ENCODE measurements at places on chromosomes 6 and 20.
A peak's percentile ranks its signal among the peaks of the same experiment; 100 is the strongest.

- no peak for DNase-seq
Observed at GRCh38 chr6:129777371-129777770, 67.4 kb upstream of the ARHGAP18 start.

- DNase-seq: no peak
Observed at GRCh38 chr6:31686483-31686882, 5.6 kb upstream of the LY6G5C start.

GRCh38 chr20:62749851-62750445, 41.3 kb downstream of the NTSR1 start:
- no peak for DNase-seq

DNA sequence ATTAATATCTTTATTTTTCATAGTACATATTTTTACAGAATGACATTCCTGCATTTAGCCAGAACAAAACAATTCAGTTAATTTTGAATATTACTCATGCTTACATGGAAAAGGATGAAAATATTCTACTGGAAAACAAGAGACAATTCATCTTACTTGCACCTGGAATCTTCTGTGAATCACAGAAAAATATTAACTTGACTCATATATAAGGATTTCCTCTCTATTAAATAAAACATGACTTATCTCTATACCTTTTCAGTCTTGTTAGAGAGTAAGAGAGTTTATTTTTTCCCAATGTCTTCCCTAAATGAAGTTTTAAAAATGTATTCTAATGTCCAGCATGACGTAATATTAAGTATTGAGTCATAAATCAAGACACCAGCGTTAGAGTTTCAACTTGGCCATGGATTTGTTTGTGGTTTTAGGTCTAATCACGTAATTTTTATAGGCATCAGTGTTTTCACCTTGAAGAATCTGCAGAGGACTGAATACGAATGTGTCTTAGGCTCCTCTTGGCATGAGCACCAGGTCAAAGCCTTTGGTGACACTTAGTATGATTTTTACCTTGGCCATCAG, 445.1 kb upstream of the JAG1 start:
- peak; percentile 66 for DNase-seq

- DNase-seq: no peak
Observed at GRCh38 chr6:43829470-43829869, 59.5 kb downstream of the VEGFA start.

DNA sequence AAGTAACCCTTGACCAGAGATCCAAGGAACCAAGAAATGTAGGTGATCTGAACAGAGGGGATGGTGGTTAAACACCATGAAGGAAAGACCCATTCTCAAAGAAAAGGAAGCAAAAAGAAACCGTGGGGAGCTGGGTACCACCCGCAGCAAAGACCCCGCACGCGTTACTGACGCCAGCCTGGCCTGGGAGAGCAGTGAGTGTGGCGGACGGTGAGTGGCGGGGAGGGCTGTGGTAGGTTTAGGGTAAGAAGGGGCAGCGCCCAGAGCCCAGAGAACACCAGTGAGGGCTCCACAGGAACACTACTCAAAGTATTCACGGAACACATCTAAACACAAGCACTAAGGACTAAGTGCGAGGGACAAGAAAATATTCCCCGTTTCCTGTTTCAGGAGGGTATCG, 4.2 kb downstream of the GMEB2 start:
- no peak for DNase-seq

DNA sequence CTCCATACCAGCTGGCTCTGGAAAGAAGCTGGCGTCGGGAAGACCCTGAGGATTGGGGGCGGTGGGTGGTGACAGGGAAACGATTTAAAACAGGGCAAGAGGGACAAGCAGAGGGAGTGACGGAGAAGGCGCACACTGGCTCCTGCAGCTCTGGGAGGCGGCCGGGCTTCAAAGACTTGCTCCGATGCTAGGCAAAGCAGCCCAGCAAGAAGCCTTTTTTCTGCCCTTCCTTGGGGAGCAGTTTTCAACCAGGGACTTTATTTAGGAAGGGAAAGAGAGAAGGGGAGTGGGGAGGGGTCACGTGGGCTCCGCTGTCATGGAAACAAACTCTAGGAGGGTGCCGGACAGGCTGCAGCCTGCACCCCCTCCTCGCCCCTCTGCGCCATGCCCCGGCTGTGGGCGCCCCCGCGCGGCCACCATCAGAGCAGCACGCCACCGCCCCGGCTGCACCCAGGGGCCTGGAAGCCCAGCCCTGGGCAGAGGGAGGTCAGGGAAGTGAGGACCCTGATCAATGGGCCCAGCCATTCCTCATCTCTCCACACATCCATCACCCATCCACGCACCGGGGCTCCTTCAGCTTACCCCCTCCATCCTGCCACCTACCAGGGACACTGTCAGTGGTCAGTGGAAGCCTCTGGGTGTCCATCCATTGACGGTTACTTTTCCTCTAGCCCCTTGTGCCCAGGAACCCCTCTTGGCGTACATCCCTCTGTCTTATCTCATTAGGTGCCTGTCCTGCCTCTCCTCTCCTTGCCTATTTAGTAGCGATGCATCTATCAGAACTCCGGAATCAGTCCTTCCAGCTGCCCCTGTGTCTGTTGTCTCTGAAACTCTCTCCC, 66.6 kb upstream of the CCDC167 start:
- DNase-seq: peak; percentile 29

- DNase-seq: peak; percentile 69
Observed at GRCh38 chr6:113649880-113650609, 207.1 kb upstream of the MARCKS start.

DNA sequence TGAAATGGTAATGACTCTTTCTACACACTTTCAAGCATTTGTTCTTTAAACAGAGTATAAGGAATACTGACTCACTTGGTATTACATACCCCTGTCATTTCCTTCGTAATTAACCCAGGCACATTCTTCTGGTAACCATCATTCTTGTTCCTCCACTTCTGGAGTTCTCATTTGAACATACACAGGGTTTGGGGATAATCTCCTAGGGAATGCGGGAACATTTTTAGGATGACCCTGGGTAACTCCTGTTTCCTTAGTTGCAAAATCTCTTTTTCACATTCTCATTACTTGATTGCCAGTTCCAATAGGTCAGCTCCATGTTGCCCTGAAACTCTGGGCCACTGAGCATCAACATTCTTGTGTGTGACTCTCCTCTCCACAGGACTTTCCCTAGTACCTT, 51.5 kb upstream of the E2F3 start:
- peak; percentile 58 for DNase-seq

GRCh38 chr20:62873280-62873679, 11.7 kb upstream of the TCFL5 start:
- no peak for DNase-seq

GRCh38 chr6:11058406-11058805, 14.3 kb upstream of the ELOVL2 start:
- peak; percentile 38 for DNase-seq

GRCh38 chr6:103838457-103838856, 1021.3 kb downstream of the HACE1 start:
- DNase-seq: no peak

DNA sequence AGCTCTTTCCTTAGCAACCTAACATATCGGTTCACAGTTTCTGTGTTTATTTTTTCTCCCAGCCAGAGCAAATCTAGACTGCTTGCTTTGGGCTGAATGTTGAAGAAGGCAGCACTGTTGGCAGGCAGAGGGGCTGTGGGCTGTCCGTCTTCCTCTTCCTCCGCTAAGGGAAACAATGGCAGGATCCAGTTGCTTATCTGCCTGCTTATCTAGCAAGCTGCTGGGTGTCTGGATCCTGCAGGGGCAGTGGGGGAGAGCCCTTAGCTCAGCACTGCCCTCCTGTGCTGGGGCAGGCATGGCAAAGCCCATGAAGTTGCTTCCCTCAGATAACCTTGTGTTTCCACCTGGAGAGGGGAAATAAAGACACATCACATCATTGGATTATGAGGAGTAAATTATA, 92.7 kb upstream of the CD93 start:
- no peak for DNase-seq

DNA sequence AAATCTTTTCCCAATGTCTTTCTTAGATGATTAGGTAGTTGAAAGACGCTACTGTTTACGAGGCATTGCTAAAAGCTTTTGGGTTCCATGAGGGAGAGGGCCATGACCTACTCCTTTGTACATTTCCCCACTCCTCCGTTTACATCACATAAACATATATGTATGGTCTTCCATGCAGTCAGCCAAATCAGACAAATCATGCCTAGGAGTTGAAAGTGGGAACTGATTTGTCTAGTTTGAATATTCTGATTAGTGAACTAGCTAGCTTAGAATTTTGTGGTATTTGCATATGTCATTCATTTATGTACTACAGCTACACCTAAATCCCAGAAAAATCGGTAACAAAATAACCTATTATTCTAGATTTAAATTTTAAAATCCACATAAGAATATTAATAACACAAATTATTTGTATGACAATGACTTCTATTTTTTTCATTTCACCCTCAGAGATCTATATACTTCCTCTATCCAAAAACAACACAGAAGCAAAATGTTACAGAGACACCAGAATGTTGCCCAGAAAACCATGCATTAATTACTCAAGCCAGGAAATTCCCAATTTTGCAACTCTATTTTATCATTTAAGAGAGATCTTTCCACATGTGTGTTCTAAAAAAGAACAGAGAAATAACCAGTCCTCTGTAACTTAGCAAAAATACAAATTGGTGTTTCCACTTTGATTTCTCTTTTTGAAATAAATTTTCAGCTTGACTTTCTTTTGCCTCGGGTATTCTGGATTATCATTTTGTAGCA, 231.9 kb downstream of the LAMA2 start:
- DNase-seq: no peak

DNA sequence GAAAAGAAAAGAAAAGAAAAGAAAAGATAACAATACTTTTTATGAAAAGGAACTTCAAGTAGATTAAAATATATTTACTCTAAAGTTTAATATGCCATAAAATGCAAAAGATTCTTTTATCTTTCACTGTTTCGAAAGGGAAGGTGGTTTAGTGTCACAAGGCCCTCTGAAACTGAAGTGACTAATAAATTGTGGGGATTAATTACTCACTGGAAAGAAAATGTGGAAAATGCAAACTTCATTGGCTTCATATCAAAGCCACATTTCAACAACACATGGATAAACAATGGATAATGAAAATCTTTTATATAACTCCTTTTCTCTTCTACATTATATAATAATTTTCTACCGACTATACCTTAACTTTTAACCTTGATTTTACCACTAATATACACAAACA, 320.5 kb upstream of the RSPO3 start:
- DNase-seq: no peak

- no peak for DNase-seq
Observed at GRCh38 chr6:43258180-43258579, 14.9 kb downstream of the TTBK1 start.

DNA sequence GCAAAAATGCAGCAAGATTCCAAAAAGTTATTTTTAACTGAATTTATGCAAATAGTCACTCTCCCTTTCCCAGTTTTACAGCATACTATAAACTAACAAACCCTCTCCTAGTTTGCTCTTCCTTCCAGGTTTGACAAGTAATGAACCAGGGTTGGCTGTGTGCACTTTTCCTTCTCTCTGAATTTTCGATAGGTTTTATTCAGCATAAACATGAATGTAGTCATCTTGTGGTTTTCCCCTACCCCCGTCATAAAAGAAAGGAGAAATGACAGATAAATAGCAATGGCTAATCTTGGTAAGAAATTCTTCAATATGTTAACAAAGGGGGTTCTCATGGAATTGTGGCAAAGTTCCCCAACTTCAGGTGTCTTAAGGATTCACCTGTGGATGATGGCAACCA, 26.3 kb downstream of the PRDM1 start:
- DNase-seq: no peak

- no peak for DNase-seq
Observed at GRCh38 chr6:149751239-149751638, 1.7 kb downstream of the PCMT1 start.

DNA sequence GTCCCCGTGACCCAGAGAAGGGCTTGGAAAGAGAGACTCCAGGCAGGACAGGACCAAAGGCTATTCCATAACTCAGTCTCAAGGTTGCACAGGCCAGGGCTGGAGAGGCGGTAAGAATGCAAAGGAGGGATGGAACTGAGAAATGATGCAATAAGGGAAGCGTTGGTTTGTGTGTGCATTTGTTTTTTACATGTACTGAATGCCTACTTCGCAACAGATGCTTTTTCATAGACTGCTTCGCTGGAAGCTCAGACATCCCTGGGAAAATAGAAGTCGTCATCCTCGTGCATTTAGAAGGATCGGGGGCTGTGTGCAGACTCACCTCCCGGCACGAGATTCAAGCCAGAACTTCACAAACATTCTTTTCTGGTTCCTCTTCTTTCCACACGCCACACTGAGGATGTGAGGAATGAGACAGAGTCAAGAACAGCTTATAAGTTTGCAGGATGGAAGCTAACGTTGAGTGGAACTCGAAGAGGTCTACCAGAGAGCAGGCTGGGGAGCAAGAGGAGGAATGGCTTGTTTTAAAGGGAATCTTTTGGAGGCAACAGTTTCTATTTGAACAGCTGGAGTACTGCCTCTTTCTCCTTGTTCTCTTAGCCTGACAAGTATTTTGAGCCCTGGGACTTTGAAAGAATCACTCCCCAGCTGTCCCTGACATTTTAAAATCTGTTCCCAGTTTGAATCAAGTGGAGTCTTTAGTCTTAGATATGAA, 19.3 kb upstream of the LY86 start:
- DNase-seq: no peak

DNA sequence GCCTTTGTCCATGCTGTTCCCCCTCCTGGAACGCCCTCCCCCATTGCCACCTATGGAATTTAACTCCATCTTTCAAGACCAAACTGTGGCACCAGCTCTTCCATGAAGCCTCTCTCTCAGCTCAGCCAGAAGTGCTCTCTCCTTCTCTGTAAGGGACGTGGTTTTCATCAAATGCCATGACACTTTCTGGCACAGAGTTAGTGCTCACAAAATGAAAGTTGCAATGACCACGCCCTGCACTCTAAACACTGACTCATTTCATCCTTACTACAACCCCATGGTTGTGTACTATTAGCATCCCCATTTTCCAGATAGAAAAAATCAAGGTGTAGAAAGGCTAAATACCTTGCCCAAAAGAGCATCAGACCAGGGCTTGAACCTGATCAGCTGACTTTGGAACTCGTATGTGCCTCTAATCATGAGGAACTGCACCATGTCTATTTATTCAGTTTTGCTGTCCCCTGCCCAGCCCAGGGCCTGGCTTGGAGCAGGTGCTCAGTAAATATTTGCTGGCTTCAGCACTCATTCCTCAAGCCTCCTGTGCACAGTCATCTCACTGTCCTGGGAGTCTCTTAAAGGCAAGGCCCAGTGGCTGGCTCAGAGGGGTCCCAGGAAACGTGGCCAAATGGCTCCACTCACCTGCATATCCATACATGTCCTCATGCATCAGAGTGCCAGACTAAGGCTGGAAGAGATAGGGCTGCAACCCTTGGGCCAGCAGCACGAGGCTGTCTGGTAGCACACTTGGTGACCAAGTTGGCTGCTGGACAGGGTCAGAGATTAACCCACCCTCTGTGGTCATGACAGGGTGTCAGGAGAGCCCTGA, 77.9 kb downstream of the MRPL14 start:
- DNase-seq: peak; percentile 69

- DNase-seq: peak; percentile 69
Observed at GRCh38 chr6:159117046-159117445, 52.2 kb upstream of the FNDC1 start.

GRCh38 chr6:106055489-106055888, 30.6 kb upstream of the PRDM1 start:
- no peak for DNase-seq

GRCh38 chr20:30598460-30599230, 658.8 kb upstream of the DEFB115 start:
- no peak for DNase-seq

- DNase-seq: no peak
Observed at GRCh38 chr6:107345393-107345792, 114.0 kb downstream of the PDSS2 start.

GRCh38 chr20:32914031-32914430, 55.3 kb downstream of the EFCAB8 start:
- DNase-seq: no peak
